ENCODE measurements at places on chromosomes 16 and 17. TPM values are rescaled to one million over a fixed set of nuclear protein-coding genes. Genes with fewer than 3 reads are reported as not detected.

The NOXO1 gene
- not detected for total RNA-seq

The VTN gene
- total RNA-seq, result not detected

The ARHGAP44 gene
- 0.13 TPM for total RNA-seq

GRCh38 chr16:68019167-68019680, 3.5 kb upstream of the DPEP2NB start:
- no peaks in the 10 kb centered on the region for H3K36me3 ChIP-seq
- no peaks in the 10 kb centered on the region for H3K27me3 ChIP-seq
- H3K4me3 ChIP-seq, result no peak overlapping the region

DNA sequence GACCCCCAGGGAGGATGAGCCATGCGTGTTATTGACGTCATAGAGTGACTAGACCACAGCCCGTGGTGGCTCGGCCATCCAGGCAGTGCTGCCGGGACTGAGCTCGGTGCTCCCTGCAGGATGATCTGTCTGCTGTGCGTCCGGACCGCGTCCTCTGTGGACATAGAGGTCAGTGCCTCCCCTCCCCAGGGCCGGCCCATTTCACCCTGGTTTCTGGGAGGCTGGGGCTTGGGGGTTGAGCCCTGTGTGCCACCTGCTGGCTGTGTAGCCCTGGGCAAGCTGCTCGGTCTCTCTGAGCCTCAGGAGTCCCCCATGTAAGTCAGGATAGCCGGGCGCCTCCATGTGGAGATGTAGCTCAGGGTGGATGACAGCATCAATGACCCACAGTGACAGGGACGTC, 8.3 kb downstream of the TSC2 start:
- H3K4me3 ChIP-seq, result no peak overlapping the region
- no peaks in the 10 kb centered on the region for H3K36me3 ChIP-seq
- H3K27me3 ChIP-seq, result no peaks in the 10 kb centered on the region
- DNase-seq, result no peak

- peaks cover 21% of the 10 kb centered on the region for H3K4me1 ChIP-seq
- no peaks in the 10 kb centered on the region for H3K27me3 ChIP-seq
- no peak overlapping the region for H3K27ac ChIP-seq
- DNase-seq, result peak; percentile 45
- no peak overlapping the region for H3K4me3 ChIP-seq
Observed at GRCh38 chr17:60229188-60229802, 79.5 kb downstream of the CA4 start.

GRCh38 chr17:16952401-16952800, 19.5 kb downstream of the TNFRSF13B start:
- peaks cover 20% of the 10 kb centered on the region for H3K27me3 ChIP-seq
- no peaks in the 10 kb centered on the region for H3K36me3 ChIP-seq
- no peak overlapping the region for H3K4me3 ChIP-seq
- no peak overlapping the region for H3K27ac ChIP-seq
